ENCODE measurements at places on chromosomes 6 and 20.
A peak's percentile ranks its signal among the peaks of the same experiment; 100 is the strongest.

DNA sequence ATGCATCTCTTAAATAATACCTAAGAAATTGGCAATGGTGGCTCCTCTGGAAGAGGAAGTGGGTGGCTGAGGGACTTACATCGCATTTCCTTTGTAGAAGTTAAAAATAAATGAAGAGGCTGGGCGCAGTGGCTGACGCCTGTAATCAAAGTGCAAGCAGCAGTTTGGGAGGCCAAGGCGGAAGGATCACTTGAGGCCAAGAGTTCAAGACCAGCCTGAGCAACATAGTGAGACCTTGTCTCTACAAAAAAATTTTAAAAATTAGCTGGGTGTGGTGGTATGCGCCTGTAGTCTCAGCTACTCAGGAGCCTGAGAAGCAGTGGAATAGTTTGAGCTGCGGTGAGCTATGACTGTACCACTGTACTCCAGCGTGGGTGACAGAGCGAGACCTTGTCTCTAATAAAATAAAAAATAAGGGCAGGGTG is 12.2 kb upstream of the NCOA3 start:
- peak; percentile 27 for DNase-seq

GRCh38 chr6:113481910-113482309 is 375.2 kb upstream of the MARCKS start:
- DNase-seq = no peak

DNA sequence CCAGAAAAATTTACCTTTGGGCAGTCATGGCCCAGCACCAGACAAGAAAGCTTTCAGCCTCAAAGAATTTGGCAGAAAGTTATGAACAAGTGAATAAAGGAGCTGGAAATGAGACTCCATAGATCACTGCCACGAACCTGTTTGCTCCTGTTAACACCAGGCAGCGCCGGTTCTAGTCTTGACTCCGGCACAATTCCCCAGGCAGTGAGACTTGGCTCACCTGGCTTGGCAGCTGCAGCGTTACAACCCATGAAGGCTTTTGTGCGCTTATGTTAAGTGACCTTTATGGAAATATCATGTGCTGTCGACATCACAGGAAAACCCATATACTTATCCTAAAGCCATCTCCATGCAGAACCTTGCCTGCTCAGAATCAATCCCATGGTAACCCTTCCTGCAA is 22.2 kb upstream of the FOXC1 start:
- DNase-seq = no peak

GRCh38 chr20:43658069-43658722 is 8.7 kb upstream of the MYBL2 start:
- DNase-seq = no peak

DNA sequence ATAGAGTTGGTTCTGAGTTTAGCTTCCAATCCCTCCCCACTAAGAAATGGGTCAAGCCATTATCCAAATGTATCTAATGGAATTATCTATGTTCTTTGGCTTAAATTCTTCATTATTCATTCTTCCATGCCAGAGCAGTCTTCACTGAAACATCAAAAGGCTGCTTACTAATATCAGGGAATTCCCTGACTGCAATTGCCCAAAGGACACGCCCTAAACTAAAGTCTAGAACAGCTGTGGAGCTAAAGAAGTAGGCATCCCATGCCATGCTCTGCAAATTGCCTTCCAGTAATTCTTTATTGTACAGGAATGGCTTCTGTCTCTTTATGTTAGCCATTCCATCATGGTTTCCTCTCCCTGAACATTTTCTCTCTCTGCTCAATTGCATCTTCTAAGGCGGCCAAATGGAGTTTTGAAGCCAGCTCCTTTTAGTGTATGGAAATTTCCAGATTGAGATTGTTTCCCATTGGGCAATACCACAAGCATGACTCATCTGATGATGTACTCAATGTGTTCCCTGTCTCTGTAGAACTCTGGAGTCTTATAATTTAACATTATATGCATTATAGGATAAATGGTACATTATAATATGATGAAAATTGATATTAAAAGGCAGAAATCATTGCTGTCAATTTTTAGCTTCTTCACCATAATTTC is 28.8 kb upstream of the TSHZ2 start:
- DNase-seq = no peak

DNA sequence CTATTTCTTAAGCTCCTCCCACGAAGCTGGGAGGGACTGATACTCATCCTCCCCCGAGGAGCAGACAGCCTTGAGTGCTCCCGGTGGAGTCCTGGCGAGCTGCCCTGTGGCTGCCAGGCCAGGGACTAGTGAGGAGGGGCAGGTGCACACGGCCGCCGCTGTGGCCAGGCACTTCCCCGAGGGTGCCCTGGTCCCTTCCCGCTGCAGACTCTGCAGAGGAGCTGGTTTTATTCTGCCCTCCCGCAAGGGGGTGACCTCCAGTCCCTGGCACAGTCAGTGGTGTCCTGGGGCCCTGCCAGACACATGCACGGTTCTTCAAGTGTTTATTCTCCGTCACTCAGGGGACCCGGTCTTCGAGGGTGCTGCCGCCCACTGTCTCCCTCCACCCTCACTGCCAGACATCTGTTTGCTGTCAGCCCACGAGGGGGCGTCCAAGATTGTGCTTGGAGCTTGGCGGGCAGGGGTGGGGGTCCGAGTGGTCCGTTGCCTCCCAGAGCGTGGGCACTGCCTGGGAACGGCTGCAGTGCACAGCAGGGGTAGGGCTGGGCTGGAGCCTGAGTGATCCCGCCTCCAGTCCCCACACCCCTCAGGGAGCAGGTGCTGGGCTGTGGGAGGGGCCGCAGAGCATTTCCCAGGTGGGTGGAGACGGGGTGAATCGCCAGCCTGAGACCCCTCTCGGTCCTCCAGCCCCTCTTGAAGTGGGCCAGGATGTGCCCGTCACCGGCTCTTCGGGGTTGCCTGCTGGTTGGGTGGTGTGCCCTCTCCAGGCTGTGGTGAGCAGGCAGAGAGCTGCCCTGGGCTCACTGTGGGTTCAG is 3.1 kb upstream of the CABLES2 start:
- DNase-seq = peak; percentile 21

DNA sequence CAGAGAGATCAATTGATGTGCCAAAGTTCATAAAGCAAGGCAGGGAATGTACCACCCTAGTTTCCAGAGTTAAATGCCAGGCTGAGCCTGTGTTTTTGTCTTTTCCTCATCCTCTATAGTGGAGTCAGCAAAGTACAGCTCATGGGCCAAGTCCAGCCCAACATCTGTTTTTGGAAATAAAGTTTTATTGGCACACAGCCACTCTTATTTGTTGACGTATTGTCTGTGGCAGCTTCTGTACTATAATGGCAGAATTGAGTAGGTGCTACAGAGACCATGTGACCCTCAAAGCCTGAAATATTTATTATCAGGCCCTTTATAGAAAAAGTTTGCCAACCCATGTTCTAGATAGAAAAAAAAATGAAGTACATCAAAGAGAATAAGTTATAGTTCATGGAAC is 187.0 kb downstream of the TSHZ2 start:
- DNase-seq = no peak

- DNase-seq = no peak
Observed at GRCh38 chr6:25340431-25341202, 61.4 kb downstream of the CARMIL1 start.

GRCh38 chr6:156791320-156791850 is 14.2 kb downstream of the ARID1B start:
- DNase-seq = no peak

DNA sequence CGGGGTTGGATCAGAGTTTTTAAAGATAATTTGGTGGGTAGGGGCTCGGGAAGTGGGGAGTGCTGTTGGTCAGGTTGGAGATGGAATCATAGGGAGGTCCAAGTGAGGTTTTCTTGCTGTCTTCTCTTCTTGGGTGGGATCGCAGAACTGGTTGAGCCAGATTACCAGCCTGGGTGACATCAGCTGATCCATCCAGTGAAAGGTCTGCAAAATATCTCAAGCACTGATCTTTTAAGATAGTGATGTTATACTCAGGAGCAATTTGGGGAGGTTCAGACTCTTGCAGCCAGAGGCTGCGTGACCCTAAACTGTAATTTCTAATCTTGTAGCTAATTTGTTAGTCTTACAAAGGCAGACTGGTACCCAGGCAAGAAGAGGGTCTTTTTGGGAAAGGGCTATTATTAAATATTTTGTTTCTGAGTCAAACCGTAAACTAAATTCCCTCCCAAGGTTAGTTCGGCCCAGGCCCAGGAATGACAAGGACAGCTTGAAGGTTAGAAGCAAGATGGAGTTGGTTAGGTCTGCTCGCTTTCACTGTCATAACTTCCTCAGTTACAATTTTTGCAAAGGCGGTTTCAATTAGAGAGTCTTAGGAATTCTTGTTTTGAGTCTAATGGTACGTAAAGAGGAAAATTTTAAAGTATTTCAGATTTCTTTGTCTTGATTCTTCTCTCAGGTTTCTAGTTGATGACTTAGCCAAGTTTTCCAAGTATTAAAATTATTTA is 53.1 kb downstream of the SCAF8 start:
- no peak for DNase-seq

DNA sequence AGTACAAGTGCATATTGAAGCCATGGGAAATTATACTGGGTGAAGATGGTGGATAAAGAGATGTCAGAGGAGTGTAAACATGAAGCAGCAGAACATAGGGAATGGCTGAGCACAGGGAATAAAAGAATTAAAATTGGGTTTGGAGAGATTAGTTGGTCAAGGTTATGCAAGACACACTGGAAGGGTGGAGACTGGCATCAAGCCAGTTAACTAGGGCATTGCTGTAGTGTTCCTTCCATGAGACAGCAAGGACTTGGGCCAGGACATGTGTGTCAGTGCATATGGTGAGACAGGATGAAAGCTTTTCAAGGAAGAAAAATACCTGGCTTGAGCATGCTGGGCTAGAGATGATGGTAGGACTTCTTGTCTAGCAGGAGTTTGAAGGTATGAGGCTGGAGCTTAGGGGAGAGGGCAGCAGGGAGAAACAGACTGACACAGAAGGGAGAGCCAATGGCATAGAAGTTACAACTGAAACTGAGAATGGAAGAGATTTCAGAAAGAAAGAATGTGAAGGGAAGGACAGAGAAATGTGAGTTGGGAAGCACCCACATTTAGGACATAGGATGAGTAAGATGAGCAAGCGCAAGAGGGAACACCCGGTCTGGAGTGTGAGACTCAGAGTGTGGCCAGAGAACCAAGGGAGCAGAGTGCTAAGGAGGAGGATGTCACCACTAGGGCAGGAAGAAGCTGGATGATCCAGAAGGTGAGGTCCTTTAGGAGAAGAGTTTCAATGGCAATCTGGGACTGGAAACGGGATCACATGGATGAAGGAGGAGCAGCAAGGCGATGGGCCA is 14.5 kb upstream of the TMEM170B start:
- no peak for DNase-seq

DNA sequence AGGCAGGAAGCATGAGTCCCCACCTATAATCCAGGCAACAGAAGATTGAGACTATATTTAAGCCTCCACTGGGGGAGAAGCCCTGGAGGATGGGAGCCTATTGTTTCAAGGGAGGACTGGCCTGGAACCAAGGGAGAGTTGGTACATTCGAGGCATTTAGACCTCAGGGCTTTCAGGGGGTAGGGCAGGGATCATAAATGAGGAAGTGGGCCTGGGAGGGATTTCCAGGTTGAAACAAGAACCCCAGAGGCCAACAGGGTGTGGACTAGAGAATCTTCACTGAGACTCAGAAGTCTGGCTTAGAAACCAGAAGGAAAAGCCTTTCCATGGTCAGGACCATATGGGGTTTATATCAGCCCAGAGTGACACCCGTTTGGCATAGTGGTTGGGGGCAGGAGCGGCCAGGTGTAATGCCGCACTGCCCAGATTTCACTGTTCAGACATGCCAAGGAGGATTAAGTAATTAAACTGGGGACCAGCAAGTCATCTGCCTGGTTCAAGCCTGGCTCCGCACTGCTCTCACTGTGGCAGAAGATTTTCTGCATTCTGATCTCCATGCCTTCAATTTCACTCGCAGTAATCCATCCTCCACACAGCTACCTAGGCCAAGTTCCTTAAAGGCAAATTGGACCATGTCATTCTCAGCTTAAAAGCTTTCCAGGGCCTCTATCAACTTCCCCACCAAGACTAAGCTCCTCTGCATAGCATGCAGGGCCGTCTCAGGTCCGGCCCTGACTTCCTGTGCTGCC is 17.8 kb downstream of the LRFN2 start:
- DNase-seq = no peak

DNA sequence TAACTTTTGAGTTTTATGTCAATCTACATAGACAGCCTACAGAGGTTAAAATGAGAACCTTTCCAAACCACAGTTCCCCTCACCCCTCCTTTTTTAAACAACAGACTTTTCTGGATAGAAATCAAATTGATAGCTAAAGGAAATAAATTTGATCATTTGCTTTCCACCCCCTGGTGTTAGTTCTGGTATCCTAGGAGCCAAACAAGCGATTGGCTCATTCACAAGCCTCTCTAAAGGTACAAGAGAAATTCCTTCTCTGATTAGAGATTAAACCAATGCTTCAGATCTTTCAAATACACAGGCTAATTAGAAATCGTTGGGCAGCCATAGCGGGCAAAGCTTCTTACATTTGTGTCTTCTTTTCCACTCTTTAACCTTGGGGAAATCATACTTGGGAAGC is 232.3 kb downstream of the TBC1D7 start:
- DNase-seq = no peak
